ENCODE measurements at places on chromosomes 5 and 9.

GRCh38 chr5:759781-760362 lies 24.7 kb downstream of the ZDHHC11B start:
- no peak for DNase-seq

GRCh38 chr5:149150457-149150856 lies 9.2 kb downstream of the ABLIM3 start:
- DNase-seq = no peak

DNA sequence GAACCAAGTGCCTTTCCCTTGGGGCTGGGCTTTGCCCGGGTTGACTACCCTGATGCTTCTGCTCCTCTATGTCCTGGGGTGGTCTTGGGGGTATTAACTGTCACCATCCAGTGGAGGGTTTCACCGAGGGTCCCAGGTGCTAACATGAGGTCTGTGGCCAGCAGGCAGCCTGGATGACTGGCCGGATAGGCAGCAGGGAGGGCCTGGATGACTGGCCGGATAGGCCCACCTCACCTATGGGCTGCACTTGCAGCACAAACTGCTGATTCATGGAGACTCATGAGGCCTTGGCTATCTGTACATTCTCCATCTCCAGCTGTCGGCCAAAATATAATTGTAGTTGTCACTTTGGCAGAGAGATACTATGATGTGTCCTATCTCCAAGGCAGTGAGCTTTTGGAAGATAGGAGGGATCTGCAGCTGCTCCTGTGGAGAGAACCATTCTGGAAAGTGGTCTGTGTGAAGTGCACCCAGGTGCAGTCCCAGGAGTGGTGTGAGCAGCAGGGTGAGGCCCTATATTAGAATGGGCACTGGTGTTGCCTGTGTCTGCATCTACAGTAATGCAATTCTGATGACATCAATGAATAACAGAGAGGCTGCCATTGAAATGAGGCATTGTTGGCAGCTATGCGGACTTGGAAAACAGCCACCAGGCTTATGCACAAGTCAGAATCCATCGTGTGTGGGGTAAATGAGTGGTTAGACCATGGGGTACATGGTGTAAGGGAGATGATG lies 26.3 kb upstream of the CDKN2AIPNL start:
- no peak for DNase-seq

DNA sequence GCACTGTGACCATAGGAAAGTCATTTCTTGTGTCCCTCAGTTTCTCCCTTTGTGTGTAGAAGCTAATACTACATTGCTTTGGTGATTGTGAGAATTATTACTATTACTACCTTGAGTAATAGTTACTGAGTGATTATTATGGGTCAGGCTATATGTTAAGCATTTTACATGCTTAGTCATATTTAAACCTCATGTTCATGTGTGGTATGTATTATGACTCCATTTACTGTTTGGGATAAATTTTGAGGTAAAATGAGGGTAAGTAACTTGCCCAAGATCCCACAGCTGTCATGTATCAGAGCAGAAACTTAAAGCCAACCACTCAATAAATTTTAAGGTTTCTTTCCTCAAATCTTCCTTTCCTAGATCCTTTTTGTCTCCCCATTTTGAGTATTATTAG lies 28.3 kb downstream of the SLF1 start:
- no peak for DNase-seq

DNA sequence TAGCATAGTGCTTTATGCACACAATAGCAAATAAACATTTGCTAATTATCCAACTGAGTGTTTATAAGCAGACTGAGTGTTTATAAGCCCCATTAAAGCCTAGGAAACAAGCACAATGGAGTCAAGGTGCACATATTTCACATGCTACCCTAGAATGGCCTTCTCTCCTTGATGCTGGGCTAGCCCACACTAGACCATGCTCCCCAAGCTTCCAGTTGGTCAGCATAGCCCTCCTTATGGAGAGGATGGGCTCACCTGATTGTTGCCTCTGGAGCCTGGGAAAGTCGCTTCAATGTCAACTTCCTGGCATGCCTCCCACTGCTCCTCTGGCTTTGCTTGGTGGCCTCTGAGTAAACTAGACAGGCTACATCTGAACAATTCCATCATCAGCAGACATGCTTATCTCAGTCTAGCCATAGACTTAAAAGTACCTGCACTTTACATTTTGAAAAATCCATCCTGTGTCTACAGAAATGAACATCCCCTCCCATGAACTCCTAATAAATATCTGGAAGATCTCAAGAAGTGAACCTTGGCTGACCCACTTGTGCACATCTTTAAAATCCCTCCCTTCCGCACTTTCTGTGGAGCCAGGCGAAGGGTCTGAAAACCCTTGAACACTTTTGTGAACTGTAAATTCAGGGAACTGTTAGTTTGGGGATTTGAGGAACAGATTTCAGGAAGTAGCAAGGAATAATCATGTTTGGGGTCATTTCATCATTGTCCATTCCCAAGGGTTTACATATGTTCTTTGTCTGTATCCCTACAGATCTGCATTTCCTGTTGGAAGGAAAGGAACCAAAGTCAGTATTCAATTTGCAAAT lies 486.6 kb downstream of the ARHGEF28 start:
- DNase-seq = no peak

- DNase-seq = no peak
Measured at GRCh38 chr9:88646539-88647300, 111.7 kb downstream of the NXNL2 start.

Measured in stimulated activated CD4-positive, alpha-beta T cell treated with anti-CD3 and anti-CD28 coated beads, Interleukin-4, amount 100 ng/mL, for 4 hours (primary cell).